ENCODE measurements at places on chromosomes 5 and 9.

DNA sequence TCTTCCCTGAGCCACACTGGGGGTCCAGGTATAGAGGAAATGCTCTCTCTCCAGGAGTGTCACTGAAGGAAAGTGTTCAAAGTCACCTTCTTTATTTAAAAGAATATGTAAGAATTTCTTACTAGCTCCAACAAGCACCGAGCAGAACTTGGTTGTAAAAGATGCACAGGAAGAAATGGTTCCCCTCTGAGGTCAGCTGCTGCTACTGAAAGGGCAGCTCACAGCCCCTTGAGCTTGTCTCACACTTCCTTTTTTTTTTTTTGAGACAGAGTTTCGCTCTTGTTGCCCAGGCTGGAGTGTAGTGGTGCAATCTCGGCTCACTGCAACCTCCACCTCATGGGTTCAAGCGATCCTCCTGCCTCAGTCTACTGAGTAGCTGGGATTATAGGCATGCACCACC, 77.2 kb downstream of the PRRT1B start:
- DNase-seq: no peak

- no peak for DNase-seq
Measured at GRCh38 chr9:84709056-84709455, 39.5 kb downstream of the NTRK2 start.

- DNase-seq: no peak
Measured at GRCh38 chr9:86664603-86665002, 282.7 kb downstream of the GAS1 start.

- DNase-seq: no peak
Measured at GRCh38 chr5:989961-990530, 18.6 kb upstream of the NKD2 start.

- DNase-seq: no peak
Measured at GRCh38 chr5:16773991-16774390, 157.2 kb upstream of the RETREG1 start.

Measured in activated CD4-positive, alpha-beta T cell treated with anti-CD3 and anti-CD28 coated beads, Interleukin-2, Interleukin-4, amounts not matched to agents 100 ng/mL and 50 ng/mL, durations not matched to agents 16 hours and 8 hours (primary cell).